ENCODE measurements at places on chromosomes 7 and 10.

- no peak for DNase-seq
Measured at GRCh38 chr10:73716251-73716650, 18.3 kb upstream of the AGAP5 start.

DNA sequence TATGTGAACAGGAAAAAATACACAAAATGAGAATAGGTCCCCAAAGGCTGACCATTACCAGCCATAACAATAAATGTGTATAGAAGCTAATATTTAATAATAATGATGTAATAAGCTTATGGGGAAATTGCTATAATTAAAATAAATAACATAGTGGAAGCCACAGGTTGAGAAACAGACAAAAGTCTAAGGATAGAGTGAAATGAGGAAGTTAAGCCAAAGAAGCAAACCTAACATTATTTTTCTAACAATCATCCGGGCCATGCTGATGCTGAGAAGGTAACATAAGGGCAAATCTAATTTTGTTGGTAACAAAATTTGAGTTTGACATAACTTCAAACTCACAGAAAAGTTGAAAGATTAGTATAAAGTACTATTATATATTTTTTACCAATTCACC, 115.9 kb downstream of the MICU1 start:
- DNase-seq: no peak

GRCh38 chr10:122054048-122055025, 65.4 kb downstream of the TACC2 start:
- no peak for DNase-seq

DNA sequence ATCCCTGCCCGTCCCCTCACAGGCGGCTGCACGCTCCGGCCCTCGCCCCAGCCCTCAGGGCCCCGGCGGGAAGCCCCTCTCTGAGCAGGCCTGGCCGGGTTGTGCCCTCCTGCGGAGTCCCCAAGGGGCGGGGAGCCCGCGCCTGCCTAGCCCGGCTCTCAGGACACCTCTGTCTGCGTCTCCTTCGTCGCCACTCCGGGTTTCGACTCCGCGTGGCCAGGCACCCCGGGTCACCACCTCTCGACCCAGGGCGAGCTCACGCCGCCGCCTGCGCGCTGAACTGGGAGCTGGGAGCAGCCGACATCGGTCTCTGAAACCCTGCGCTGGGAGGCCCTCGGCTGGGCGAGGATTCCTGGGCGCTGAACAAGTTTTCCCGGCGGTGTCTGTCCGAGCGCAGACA, 6.2 kb upstream of the OGDHL start:
- DNase-seq: no peak

DNA sequence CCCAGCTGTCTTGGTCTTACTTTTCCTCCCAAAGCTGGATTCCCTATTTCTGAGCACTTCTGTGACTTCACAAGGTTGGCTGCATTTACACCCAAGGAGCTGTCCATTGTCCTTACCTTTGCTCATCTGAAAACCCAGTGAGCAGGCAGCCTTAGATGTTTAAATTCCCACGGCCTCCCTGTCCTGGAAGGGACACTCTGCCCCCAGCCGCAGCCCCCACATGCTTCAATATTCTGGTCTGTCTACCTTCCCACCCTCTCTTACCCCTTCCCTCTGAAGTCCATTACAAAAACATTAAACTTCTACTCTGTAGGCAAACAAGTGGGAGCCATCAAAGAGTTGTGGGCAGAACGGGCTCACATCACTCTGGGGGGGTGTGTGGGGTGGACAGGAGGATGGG, 73.8 kb upstream of the EFCAB10 start:
- no peak for DNase-seq

GRCh38 chr7:45242698-45243097, 85.1 kb downstream of the RAMP3 start:
- no peak for DNase-seq

GRCh38 chr10:118669835-118670234, 74.4 kb upstream of the PRLHR start:
- DNase-seq: no peak

- no peak for DNase-seq
Measured at GRCh38 chr7:101127460-101128039, 646 bp downstream of the SERPINE1 start.

- DNase-seq: no peak
Measured at GRCh38 chr10:118047157-118047719, 497 bp upstream of the RAB11FIP2 start.

DNA sequence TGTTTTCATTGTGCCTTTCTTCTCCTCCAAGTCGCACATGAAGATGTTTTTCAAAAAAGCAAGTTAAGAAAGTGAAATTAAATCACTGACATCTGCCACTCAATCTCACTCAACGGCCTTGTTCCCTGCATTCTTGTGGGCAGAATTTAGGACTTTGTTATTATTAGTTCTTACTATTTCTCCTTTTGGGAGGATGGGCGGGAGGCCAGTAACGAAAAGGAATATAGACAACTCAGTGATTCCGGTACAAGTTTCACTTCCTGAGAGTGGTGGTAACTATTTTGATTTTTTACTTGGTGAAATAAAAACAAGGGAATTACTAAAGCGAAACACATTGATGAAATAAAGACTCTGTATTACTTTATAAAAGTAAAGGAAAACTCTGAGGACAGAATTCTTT, 231.9 kb upstream of the HABP2 start:
- no peak for DNase-seq

- no peak for DNase-seq
Measured at GRCh38 chr7:140393756-140394306, 4.5 kb downstream of the SLC37A3 start.

DNA sequence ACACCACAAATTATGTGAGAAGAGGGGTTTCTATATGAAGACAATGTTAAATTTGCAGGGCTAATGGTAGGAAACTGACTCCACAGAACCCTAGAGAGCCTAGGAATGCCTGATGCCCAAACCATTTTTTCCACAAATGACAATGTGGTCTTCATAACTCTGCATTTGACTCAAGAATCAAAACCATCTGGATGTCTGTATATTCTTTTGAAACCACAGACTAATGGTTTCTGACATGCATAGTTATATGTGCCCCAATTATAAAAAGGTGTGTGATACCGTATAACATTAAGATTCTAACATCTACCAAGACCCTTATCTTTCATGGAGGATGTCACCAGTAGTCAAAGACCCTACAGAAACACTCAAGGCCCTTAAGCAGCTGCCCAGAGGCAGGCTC, 20.3 kb downstream of the SEC61G start:
- no peak for DNase-seq

GRCh38 chr10:35611750-35612149, 6.6 kb downstream of the GJD4 start:
- no peak for DNase-seq

- DNase-seq: no peak
Measured at GRCh38 chr7:151735851-151736402, 141.0 kb downstream of the PRKAG2 start.

GRCh38 chr10:10892290-10892875, 125.3 kb upstream of the CELF2 start:
- DNase-seq: no peak

GRCh38 chr7:67653856-67654454, 657.3 kb downstream of the TYW1 start:
- no peak for DNase-seq

- no peak for DNase-seq
Measured at GRCh38 chr10:24866604-24867583, 85.5 kb downstream of the PRTFDC1 start.

- DNase-seq: no peak
Measured at GRCh38 chr7:94336009-94336408, 58.7 kb upstream of the COL1A2 start.

GRCh38 chr10:42578019-42578418, 60.4 kb downstream of the ZNF33B start:
- DNase-seq: no peak

DNA sequence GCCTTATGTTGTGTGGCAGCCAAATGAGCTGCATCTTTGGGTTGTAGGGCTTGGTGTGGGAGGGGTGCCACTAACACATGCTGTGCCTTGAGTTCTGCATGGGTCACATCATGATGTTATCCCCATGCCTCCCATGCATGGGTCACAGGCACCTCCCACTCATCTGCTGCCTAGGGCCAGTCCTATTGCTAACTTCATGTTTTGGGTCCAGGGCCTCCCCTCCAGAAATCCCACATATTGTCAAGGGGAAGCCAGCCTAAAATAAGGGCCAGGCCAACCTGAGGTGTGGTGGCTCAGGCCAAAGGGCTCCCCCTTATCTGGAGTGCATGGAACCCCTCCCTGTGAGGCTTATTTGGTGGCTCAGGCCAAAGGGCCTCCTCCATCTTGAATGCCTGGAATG, 299.0 kb downstream of the RPS24 start:
- DNase-seq: no peak

GRCh38 chr10:104150139-104150538, 28.2 kb downstream of the SFR1 start:
- no peak for DNase-seq

- no peak for DNase-seq
Measured at GRCh38 chr10:33913194-33913593, 578.7 kb upstream of the NRP1 start.

GRCh38 chr10:128062881-128063563, 63.2 kb downstream of the MKI67 start:
- DNase-seq: no peak

DNA sequence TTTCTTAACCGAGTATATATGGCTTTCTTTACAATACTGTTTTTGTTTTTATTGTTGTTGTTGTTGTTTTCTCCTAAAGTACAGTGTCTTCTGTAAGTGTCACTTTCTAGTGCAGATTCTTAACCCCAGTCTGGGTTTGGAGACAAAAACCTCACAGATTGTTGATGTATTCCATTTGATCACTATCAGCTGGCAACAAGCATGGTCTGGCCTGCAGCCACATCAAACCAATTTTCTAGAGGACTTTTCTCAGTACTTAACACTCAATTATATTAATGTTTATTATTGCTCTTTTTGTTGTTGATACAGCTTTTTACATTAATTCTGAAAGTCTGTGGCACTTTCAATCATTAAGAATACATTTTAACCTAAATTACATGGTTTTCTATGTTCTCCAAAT, 17.1 kb downstream of the LRRN3 start:
- DNase-seq: peak; percentile 75

GRCh38 chr7:17600340-17600752, 301.9 kb downstream of the AHR start:
- no peak for DNase-seq

GRCh38 chr10:95532536-95532935, 28.6 kb downstream of the SORBS1 start:
- DNase-seq: no peak

GRCh38 chr7:38066391-38066790, 111.7 kb upstream of the STARD3NL start:
- DNase-seq: no peak

GRCh38 chr7:133887459-133887858, 239.7 kb upstream of the LRGUK start:
- DNase-seq: no peak

DNA sequence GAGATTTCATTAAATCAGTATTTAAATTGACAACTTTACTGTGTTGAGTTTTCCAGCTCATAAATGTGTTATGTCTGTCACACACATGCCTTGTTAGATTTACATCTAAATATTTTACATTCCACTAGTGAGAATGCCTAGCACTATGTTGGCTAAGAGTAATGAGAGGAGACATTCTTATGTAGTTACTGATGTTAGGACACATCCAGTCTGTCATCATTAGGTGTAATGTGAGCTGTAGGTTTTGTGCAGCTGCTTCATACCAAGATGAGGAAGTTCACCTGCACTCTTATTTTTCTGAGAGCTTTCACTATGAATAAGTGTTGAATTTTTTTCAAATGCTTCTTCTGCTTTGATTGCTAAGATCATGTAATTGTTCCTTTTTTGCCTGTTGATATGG, 218.0 kb upstream of the IGFBP3 start:
- DNase-seq: no peak

- no peak for DNase-seq
Measured at GRCh38 chr10:17155826-17156225, 26.2 kb upstream of the CUBN start.

DNA sequence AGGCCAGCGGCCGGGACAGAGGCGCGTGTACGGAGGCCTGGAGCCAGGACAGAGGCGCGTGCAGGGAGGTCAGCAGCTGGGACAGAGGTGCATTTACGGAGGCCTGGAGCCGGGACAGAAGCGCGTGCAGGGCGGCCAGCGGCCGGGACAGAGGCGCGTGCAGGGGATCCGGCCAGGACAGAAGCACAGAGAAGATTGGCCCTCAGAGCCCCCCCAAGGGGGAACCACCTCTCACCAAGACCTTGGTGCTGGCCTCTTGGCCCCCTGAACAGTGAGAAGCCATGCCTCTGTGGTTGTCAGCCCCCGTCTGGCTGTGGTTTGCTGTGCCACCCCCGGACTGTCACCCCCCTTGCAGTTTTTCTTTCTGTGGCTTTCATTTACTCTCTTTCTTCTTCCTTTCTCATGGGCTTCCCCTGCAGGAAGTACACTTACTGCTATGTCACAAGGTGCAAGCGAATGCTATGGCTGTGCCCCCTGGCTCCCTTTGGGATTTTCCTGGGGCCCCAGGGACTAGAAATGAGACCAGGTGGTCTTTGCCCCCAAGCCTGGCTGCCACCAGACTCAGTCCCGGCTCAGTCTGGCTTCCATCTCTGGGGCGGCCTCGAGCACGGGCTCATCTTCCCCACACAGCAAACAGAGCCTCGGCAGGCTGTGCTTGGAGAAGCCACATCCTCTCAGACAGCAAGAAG, 41.1 kb downstream of the INSIG1 start:
- DNase-seq: no peak

DNA sequence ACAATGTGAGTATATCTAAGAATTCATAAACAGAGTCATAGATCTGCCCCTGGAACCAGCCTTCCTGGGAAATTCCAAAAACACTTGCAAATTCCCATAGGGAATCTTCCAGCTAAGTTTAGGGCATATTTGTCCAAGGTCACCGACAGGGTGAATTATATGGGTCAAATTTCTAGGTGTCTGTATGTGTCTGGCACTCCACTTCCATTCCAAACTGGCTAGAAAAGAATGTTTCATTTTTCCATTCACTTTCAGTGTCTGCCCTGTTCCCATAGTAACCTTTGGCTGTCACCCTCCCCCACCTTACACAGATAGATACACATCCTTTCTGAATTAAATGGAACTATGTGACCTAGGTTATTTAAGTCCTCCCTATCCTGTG, 230.9 kb downstream of the CREB5 start:
- DNase-seq: no peak

GRCh38 chr10:5900247-5900646, 10.2 kb downstream of the FBH1 start:
- no peak for DNase-seq

- no peak for DNase-seq
Measured at GRCh38 chr10:81874875-81875466, at the start of gene NRG3. NRG3 (plus strand) TSS chr10:81875194.

DNA sequence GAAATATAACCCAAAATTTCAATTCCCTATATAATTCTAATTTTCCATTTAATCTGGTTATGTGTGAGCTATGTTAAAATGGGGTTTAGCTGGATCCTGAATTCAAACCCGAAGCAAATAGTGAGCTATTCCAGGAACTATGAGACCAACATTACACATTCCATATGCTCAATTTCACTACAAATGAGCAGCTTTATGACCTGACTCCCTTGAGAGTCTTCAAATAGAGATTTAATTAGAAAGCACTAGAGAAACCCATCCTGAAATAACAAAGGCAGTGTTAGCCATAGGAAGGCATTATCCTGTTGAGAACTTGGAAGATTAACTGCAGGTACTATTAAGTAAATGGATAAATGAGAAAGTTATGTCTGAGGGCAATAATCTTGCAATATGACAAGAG, 890.0 kb downstream of the GRM8 start:
- no peak for DNase-seq

Data from NCI-H2081 treated with DMSO at 0.1 percent for 48 hours (cell line).